ENCODE measurements at places on chromosomes 1 and 21.

GRCh38 chr1:237038211-237038610, 3.8 kb upstream of the RYR2 start:
- DNase-seq: no peak

- no peak for DNase-seq
Measured at GRCh38 chr21:38319781-38320180, 63.0 kb downstream of the KCNJ15 start.

- no peak for DNase-seq
Measured at GRCh38 chr21:33339135-33339534, 14.4 kb downstream of the IFNAR1 start.

GRCh38 chr1:186033847-186034271, 299.7 kb downstream of the HMCN1 start:
- DNase-seq: no peak

DNA sequence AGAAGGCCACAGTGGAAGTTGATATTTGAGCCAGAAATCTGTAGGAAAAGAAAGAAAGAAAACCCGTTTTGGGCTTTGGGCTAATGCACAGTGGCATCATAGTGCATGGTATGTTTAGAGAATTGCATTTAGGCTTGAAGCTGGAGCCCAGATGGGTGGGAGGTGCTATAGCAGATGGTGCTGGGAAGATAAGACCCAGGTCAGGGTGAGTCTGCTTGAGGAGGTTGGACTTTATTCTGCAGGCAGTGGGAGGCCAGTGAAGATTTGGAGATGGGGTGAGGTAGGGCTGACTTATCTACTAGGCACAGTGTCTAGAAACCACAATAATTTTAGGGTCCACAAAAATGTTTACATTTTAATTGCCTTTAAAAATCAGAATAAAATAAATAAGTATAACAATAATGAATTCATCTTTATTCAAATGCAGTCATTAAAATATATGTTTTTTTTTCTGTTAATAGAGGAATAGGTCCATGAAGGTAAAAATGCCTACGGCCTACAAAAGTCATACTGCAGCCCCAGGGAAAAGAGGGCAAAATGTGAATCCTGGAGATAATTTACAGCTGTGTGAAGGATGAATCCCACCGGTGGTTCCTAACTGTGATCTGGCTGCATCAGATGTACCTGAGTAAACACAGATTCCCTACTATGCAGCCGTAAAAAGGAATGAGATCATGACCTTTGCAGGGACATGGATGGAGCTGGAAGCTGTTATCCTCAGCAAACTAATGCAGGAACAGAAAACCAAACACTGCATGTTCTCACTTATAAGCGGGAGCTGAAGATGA, 8.7 kb downstream of the DNAJC6 start:
- no peak for DNase-seq
